ENCODE measurements at places on chromosomes 13 and 19.

GRCh38 chr19:18762125-18763023, 28.7 kb downstream of the COMP start:
- DNase-seq, result no peak

- peak; percentile 64 for DNase-seq
Observed at GRCh38 chr19:6737873-6738786, 750 bp upstream of the GPR108 start.

DNA sequence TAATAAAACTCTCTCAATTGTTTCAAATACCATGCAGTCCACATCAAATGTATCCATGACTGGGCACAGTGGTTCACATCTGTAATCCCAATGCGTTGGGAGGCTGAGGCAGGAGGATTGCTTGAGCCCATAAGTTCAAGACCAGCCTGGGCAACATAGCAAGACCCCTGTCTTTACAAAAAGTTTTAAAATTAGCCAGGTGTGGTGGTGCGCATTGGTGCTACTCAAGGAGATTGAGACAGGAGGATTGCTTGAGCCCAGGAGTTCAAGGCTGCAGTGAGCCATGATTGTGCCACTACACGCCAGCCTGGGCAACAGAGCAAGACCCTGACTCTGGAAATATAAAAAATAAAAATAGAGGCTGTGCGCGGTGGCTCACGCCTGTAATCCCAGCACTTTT, 5.0 kb downstream of the CLIP3 start:
- DNase-seq, result no peak

GRCh38 chr13:100680131-100680530, 5.5 kb upstream of the TMTC4 start:
- no peak for DNase-seq

- DNase-seq, result no peak
Observed at GRCh38 chr19:57437931-57438330, 2.8 kb downstream of the ZNF749 start.

DNA sequence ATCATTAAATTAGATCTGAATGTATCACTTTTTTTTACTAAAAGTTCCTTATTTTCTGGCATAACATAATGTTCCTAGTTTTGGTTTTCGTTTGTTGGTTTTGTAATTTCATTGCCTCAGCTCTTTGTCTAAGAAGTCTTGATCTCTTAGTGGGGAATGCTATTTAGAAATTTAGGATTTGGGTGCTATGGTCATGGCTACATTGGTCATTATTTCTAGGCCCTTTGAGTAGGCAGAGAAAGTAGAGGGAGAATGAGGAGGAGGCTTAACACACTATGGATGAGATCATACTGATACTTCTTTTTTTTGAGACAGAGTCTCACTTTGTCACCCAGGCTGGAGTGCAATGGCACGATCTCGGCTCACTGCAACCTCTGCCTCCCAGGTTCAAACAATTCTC, 41.8 kb downstream of the PIBF1 start:
- no peak for DNase-seq

DNA sequence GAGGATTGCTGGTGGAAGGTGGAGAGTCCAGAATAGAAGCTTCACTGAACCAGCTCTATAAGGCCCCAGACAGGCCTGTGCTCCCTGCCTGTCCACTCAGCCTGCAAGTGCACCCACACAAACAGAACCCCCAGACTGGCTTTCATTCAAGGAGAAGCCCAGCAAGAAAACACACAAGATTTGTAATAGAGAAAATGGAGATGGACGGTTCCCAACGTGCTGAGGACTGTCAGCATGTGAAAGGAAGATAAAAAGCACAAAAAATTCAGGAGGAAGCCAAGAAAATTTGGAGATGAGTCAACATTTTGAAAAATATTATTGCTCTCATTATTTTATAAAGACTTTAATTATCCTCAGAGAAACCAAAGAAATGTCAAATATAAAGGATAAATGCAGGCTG, 218.2 kb upstream of the SLC10A2 start:
- no peak for DNase-seq

DNA sequence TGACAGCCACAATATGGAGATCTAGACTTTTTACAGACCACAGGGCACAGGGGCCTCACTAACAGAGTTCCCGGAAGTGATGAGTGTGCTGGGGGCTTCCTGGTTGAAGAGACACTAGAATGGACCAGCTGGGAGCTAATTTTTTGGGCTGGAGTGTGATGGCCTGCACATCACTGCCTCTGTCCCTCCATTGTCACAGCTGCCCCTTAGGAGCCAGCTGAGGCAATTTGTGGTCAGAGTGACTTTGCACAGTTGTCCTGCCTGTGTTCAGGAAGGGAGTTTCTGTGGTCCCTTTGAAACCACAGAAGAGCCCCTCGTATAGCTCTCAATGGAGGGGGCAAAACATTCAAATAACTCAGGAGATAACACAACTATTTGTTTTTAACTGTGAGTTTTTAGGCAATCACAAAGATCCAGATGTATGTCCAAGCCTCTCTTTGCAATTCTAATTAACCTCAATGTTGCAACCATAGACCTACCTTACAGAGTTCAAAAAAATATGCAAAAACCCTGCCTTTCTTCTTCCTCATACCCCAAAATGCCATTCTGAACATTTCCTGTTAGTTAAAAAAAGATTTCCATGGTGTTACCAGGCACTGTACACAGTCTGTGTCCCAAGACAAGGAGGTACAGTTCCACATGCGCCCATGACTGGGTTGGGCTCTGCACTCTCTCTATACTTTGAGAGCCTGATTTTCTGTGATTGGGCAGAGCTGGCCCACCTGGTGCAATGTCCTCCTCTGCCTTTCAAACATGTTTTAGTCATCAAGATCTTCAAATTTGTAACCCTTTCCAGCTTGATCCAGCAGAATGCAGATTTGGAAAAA, 2.4 kb downstream of the ALOX5AP start:
- DNase-seq, result no peak

GRCh38 chr19:1019980-1020867, 699 bp downstream of the TMEM259 start:
- peak; percentile 36 for DNase-seq

- DNase-seq, result peak; percentile 77
Observed at GRCh38 chr19:47573071-47574026, at the start of gene ZNF541. Gene ZNF541 (minus strand): TSS chr19:47573148. CDS start chr19:47555856, 17,292 bp downstream.

- no peak for DNase-seq
Observed at GRCh38 chr13:77831866-77832265, 86.8 kb downstream of the EDNRB start.

DNA sequence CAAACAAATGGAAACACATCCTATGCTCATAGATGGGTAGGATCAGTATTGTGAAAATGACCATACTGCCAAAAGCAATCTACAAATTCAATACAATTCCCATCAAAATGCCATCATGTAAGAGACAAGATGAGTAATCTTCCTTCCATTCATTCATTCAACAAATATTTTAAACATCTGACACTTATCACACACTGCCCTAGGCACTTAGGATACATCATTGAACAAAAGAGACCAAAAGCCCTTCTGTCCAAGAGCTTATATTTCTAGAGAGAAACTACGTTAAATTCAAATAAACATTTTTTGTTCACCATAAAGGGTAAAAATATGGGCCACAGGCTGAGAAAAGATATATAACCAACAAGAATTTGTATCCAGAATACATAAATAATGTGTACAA, 20.5 kb upstream of the LHFPL6 start:
- DNase-seq, result no peak

GRCh38 chr13:41614671-41615527, 157.5 kb downstream of the RGCC start:
- DNase-seq, result no peak

DNA sequence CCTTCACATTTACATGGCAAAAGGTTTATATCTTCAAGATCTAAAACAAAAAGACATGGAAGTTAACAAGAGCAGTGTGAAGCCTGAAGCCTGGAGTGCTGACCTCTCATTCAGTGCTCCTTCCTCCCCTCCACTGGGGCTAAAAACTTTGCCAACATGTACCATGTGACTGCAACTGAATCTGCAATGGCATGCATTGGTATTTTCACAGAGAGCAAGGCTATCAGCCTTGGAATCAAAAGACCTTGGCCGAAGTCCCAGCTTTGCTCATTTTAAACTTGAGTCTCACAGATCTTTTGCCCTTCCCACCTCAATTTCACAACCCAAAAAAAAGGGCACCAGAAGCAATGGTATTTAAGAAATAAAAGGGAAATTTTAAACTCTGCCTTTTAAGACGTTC, 325.1 kb downstream of the DCT start:
- DNase-seq, result no peak

DNA sequence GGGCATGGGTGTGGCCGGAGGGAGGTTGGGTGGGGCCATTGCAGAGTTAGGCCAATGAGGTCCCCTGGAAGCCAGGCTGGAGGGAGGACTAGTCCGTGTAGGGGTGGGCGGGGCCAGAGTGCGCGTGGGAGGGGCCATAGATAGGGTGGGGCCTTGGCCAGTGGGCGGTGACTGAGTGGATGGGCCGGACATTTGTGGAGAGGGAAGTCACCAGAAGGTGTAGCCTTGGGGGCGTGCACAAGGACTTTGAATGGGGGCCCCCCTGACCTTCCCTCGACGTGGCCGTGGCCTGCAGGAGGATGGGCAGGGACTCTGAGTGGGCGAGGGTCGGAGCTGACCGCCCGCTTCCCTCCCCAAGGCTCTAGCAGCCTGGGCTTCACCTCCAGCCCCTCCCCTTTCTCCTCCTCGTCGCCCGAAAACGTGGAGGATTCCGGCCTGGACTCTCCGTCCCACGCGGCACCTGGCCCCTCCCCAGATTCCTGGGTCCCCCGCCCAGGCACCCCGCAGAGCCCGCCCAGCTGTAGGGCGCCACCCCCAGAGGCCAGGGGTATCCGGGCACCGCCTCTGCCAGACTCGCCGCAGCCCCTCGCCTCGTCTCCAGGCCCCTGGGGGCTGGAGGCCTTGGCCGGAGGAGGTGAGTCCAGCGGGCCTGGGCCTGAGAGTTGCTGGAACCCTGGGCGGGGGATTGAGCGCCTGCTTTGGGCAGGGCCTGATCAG, 16.5 kb upstream of the B3GNT3 start:
- peak; percentile 33 for DNase-seq

- no peak for DNase-seq
Observed at GRCh38 chr13:96743296-96744089, 250.8 kb downstream of the OXGR1 start.

- DNase-seq, result no peak
Observed at GRCh38 chr13:48108106-48108505, 13.2 kb upstream of the MED4 start.

GRCh38 chr13:20491926-20492435, 33.7 kb downstream of the CRYL1 start:
- DNase-seq, result no peak

GRCh38 chr13:31903111-31903815, 128.3 kb upstream of the FRY start:
- no peak for DNase-seq

DNA sequence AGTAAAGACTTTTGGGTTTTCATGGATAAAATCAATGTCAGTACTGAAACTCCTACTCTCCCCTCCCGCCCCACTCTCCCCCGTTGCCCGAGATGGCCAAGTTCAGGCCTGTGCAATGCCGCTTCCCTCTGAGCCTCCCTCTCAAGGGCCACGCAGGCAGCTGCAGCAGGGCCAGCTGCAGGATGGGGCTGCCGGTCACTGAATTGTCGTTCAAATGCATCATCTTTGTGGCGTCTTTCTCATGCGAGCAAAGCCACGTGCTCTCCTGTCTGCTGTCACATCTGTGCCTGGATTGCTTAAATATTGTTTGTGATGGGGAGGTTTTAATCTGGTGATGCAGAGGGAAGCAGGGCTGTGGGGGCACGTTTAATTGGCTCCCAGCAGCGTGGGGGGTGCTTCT, 26.6 kb downstream of the SHISA2 start:
- DNase-seq, result no peak

DNA sequence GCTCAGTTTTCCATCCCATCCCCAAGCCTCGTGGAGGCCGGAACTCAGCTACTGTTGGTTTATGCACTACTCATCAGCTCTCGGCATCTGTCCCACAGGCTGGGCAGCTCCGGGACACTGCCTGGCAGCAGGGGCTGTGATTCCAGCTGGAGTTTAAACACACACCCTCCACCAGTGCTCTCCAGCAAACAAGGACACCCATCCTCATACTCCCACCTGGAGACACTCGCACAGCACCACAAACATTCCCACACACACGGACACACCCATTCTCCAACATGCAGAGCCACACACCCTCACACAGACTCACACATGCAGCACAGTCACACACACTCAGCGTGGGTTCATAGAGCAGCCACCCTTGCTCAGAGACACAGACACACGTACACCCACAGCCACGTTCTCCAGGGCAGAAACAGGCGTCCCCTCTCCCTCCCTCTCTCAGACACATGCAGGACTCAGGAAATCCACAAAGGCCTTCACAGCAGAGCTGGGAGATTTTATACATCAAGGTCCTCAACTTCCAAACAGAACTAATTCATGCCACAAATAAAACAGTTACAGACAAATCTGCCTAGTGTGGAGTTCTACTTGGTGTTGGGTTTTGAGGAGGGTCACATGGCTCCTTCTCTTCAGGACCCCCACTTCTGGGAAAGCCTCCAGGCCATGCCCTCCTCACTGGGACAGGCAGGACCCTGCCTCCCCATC, 785.4 kb downstream of the UQCRFS1 start:
- DNase-seq, result no peak

DNA sequence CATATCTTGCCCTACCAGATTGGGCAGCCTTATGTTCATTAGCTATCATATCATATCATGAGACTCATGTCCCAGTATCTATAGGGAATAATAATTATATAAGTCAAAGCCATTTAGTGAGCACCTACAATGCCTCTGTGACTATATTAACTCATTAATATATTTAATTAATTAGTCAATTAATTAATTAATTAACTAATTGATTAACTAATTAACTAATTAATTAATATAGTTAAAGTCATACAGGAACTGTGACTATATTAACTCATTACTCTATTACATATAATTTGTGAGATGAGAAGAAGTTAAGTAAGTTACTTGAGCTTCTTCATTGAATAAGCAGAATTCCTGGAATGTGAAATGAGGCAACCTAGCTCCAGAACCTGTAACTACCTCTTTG, 588.3 kb upstream of the SLITRK1 start:
- DNase-seq, result no peak

DNA sequence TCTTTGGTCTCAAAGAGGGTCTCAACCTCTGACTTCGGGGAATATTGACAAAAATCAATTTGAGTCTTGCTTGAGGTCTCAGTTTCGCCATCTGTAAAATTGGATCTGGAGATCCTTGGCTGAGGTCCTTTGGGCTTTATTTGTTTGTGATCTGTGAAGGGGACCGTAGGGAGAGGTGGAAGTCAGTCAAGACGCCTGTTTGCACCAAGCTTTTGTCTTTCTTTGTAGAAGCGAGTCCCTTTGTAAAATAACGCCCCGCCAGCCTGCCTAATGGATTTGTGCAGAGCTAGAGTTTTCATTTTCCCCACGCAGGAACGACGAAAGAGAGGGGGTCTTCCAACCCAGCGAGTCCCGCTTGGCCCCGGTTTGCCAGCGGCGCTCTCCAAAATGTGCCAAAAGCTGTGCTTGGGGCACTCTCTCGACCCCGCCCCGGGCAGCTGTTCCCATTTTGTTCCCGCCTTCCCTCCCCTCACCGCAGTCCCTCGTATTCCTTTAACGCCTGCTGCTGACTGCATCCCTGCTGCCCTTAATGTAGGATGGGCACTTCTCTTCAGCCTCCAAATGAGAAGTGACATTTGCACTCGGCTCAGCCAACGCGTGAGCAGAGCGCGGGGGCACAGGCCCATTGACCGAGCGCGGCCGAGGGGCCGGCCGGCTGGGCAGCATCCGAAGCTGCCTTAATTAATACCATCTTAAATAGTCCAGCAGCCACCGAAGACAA, 13.0 kb downstream of the ZIC5 start:
- DNase-seq, result no peak

GRCh38 chr19:510606-511100, 3.4 kb downstream of the TPGS1 start:
- peak; percentile 88 for DNase-seq

GRCh38 chr13:100330662-100331061, 241.8 kb downstream of the PCCA start:
- DNase-seq, result no peak

- no peak for DNase-seq
Observed at GRCh38 chr19:27779954-27780353, 1433.0 kb downstream of the UQCRFS1 start.
